Frontal cortex (tissue), 4 donors: ENCODE measurements at places on chromosomes 6 and 20. TPM values are rescaled to one million over a fixed set of nuclear protein-coding genes. Genes with fewer than 3 reads are reported as not detected.

Gene BACH2
- total RNA-seq = 48.9 TPM

DNA sequence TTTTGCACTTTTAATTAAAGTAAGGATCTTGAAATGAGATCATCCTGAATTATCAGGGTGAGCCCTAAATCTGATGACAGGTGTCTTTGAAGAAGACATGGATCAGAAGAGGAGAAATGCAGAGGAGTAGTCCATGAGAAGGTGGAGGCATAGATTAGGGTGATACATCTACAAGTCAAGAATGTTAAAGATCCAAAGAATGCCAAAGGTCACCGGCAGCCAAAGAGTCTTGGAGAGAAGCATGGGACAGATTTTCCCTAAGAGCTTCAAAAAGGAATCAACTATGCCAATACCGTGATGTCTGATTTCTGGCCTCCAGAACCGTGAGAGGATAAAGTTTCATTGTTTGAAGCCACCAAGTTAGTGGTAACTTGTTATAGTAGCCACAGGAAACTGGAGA, 59.0 kb upstream of the THEMIS start:
- no peak for DNase-seq

DNA sequence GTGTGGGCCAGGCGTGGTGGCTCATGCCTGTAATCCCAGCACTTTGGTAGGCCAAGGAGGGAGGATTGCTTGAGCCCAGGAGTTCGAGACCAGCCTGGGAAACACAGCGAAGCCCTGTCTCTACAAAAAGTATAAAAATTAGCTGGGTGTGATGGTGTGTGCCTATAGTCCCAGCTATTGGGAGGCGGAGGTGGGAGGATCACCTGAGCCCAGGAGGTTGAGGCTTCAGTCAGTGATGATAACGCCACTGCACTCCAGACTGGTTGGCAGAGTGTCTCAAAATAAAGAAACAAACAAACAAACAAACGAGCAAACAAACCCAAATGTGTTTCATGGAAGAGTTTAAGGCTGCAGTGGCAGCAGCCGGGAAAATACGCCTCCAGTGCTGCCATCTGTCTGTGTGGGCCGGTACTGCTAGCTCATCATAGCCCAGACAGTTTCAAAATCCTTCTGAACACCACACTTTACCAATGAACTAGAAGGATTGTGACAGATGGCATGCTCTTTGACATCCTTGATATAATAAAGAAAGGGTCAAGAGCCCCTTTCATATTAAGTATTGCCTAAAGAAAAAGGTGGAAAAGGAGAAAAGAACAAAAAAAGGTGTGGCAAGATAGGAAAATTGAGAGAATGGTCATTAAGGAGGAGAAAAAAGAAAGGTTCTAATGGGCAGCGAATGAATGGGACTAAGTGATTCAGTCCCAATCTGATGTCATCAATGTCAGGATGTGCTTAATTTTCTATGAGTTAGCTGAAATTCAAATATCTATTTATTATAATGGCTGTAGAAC, 298.6 kb downstream of the SYNE1 start:
- peak; percentile 18 for DNase-seq

Gene DEFB132
- not detected for total RNA-seq

- no peak for DNase-seq
These were observed 1.9 kb downstream of the BCL2L1 start for GRCh38 chr20:31720486-31721407.

GRCh38 chr6:117776441-117776840, 101.2 kb downstream of the NUS1 start:
- no peak for DNase-seq

Gene USP49
- total RNA-seq = 10.6 TPM

Gene PRRT1
- 0.41 TPM for total RNA-seq

DNA sequence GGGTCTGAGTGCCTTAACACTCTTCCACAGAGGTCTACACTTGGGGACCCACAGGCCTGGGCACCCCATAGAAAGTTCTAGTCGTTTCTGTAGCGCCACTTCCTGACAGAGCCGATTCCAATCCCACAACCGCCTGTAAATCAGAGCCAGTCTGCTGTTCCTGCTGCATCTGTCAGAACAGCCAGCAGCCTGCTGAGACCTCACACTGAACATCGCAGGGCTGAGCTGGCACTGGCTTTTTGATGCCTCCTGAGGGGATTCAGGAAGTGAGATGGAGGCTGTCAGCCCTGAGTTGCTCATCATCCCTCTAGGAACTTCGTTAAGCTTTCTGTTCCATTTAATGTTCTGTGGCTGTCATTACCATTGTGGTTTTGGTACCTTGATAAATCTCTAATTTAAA, 48.9 kb downstream of the DCBLD1 start:
- no peak for DNase-seq

- no peak for DNase-seq
These were observed 114.5 kb downstream of the SLC16A10 start for GRCh38 chr6:111201764-111202163.

Gene PBOV1
- total RNA-seq = not detected
